ENCODE measurements at places on chromosomes 3 and 15.

GRCh38 chr15:94265982-94266381 is 34.6 kb downstream of the MCTP2 start:
- no peak for DNase-seq

DNA sequence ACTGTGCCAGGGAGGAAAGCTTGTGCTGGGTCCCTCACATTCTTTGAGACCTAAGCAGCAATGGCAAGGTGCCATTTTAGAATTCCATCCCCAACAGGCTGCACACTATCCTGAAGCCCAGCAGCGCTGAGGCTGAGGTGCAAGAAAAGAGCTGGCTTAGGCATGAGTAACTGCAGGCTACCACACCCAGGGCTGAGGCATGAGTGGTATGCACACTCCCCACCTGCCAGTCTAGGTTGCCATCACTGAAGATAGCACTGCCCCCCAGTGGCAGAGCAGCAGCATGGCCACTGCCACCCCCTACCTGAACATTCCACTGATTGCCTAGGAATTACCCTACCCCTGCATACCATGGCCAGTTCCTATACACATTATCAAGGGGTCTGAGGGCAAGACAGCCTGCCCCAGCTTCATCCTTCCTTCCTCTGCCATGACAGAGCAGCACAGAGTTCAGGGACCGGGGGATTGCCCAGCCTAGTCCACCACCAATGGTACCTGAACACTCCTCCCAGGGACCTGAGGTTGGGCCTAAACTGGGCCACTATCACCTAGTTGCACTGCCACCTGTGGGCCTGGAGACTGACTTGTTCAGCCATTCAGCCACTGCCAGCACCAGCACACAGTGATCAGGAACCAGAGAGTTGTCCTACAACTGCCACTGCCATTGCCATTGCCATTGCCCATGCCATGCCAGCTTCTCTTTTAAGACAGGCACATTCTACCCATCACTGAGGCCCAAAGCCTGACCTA is 129.8 kb downstream of the SATB1 start:
- peak; percentile 89 for DNase-seq

DNA sequence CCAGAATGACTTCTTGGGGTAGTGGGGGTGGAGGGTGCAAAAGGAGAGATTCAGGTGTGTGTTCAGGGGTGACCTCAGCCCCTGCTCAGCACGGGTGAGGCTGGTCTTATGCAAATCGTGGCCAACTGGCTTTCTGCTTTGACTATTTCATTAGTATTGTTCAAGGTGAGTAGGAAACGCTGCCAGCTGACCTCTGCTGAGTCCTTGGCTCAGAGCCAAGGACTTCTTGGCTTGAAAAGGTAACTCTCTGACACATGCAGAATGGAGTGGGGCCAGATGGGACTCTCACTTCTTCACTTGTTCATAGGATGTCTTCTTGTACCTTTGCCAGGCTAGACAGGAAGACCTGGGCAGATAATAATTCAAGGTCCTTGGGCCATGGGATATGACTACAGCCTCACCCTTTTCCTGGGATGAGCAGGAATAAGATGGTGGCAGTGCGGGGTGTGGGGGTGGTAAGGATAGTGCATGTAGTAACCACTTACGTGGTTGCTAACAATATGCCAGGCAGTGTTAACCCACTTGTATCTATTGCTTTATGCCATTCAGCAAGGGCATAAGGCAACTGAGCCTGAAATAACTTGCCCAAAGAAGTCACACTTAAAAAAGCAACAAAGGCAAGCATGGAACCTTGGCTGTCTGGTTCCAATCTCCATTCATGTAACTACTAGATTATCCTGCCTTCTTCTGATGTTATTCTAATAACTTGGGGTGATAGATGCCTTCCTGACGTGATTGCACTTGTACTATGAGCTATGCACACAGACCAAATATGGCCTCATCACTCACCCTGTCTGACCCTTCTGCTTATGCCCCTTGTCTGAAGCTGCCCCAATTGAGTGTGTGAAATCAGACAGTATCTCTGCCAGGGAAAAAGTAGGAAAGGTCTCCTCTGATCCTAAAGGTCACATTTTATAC is 193.1 kb downstream of the NR1D2 start:
- DNase-seq: peak; percentile 96

GRCh38 chr3:177746337-177746933 is 549.2 kb upstream of the TBL1XR1 start:
- DNase-seq: no peak

DNA sequence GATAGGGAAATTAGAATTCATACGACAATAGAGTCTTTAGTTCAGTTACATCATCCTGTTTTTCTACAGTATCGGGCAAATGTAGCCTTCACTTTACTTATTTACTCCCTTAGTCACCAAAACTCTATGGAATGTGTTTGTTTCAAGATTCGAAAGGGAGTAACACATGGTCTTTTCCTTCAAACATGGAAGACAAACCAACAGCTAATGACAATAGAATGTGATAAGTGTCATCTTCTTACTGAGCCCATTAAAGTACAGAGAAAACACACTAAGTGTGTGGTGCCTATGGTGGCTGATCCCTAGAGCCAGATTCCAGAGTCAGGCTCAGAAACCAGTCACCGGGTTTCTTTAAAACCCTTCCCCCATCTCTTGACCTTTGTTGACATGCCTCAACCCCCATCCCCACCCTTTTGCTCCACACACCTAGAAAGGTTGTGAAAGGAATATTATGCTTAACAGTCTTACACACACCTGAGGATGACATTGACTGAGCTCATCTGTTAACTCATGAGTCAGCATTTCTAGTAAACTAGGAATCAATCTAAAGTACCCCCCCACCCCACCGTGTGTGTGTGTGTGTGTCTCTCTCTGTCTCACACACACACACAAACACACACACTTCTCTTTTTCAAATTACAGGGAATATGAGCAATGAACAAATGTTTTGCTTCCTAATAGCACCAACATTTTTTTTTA is 549.6 kb upstream of the CCDC54 start:
- DNase-seq: no peak

GRCh38 chr15:42594095-42594494 is 18.7 kb downstream of the STARD9 start:
- no peak for DNase-seq

DNA sequence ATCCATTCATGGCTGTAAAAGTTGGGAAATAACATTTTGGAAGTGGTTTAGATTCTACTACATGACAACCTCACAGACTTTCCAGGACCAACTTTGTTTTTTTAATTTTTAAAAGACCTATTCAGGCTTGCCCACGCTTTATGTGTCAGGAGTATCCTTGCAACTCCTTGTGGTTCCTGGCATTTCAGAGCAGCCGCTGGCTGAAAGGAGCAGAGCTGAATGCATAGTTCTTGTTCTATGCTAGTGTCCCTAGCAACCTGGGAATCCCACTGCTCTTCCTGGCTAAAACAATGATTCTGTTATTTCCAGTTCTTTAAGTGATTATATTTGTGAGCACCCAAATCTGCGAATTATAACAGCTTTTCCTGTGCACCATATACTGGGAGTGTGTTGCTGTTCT is 34.9 kb downstream of the CP start:
- no peak for DNase-seq

DNA sequence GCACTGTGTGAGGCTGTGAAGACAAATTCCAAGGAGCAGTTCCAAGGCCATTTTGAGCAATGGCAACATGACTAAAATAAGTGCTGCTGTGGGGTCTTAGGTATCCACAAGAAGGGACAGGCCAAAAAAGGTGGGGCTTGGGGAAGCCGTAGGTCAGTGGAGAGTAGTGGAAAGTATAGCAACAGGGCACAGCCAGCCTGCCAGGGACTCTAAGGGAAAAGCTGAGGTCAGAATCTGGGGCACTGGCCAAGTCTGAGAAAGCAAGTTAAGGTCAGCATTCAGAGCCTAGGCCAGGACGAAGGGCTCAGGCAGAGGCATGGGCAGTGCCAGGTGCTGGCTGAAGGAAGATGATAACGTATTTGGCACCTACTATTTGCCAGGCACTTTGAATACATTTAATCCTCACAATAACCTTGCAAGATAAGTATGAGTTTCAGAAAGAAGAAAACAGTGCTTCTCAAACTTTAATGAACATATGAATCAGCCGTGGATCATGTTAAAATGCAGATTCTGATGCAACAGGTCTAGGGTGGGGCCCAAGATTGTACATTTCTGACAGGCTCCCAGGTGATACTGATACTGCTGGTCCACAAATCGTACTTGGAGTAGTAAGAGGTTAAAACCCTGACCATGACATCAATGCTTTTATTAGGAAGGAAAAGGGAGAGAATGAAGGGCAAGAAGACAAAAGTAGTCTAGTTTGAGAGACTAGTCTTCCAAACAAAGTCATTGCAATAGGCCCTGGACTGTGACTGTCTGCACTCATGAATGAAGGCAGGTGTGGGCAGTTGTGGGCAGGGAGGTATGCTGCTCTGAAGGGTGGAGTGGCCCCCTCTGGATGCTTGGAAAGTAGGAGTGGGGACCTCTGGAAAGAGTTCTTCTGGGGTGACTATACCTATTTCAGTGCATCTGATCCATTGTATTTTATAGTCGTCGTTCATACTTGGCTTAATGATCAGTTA is 106.3 kb upstream of the ANKRD28 start:
- peak; percentile 66 for DNase-seq

DNA sequence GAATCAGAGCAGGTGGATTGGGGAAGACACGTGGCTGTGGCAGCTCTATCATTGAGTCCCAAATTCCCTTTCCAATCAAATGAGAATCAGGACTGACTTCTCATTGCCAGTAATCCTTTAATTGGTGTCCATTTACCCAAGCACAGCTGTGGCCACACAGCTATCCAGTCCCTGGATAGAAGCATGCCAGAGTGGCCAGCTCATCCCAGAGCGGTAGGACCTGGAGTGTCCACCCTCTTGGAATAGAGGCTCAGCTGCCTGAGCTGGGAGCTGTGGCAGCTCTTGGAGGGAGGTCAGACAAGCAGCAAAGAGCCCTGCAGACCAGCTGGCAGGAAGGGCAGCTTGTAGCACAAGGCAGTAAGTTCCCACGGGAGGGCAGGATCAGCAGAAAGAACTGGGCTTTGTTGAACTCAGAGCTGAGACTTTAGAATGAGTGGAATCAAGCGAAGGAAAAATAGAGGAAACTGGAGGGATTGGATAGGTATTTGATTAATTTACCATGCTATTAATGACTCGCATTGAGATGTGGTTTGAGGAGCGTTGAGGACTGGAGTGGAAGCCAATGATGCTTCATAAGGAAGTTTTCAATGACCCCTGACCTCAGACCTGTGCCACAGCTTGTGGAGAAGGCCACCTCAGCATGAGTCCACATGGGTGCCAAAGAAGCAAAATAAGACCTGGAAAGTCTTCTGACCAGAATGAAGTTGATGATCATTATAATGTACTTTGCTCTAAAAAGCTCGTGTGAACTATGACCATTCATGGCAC is 6.9 kb upstream of the ALPK3 start:
- no peak for DNase-seq

- DNase-seq: no peak
These were observed 328.9 kb upstream of the PPP2R3A start for GRCh38 chr3:135636596-135636995.

- DNase-seq: peak; percentile 49
These were observed 447.5 kb downstream of the IGSF11 start for GRCh38 chr3:118587037-118587741.

DNA sequence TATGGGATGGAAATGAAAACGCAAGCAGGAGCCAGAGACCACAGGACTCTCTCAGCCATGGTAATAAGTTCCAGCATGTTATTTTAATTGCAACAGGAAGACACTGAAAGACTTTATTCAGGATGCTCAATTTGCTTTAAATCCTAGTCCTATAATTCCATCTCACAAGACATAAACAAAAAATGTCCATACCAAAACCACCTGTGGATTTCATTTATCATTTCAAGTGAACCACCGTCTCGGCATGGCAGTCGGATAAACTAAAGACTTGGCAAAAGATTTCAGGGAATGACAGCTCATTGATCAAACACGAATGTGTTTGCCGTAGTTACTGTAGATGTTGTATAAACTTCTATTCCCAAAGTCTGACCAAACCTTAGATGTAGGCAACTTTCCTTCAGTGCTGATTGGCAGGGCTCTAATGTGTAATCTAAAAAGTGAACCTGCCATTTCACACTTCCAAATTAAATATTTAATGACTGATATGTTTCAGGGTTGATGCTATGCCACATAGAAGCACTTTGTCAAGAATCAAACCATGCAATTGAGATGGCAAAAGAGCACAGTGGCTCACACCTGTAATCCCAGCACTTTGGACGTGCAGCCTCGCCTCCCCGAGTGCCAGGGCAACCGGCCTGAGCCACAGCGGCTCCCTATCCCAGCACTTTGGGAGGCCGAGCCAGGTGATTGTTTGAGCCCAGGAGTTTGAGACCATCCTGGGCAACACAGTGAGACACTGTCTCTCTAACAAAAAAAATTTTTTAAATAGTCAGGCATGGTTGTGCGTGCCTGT is 331.7 kb downstream of the MAGI1 start:
- DNase-seq: no peak

DNA sequence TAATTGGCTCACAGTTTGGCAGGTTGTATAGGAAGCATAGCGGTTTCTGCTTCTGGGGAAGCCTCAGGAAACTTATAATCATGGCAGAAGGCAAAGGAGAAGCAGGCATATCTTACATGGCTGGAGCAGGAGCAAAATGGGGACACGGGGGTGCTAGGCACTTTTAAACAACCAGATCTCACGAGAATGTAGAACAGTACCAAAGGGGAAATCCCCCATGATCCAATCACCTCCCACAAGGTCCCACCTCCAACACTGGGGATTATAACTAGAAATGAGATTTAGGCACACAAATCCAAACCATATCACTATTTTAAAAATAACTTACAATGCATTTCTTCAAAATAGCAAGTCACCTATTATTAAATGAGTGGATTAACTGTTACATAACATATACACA is 47.1 kb upstream of the ANKRD28 start:
- no peak for DNase-seq
